ENCODE measurements at places on chromosomes 2 and 18.

DNA sequence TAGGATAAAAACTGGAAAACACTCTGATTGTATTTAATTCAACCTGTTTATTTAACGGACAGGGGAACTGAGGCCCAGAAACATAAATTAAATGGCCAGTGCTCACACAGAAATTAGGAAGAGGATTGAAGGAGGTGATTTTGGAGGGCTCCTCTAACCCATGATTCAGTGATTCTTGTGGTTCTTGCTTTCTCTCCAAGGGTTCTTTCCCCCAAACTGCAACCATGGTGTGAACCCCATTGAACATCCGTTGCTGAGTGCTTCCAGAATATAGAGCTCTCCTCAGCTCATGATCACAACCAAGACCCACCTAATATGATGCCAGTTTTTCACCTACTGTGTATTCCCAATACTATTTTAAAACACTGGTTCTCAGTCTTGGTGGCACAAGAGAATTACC lies 41.4 kb downstream of the BMP10 start:
- DNase-seq, result no peak

- DNase-seq, result no peak
These were observed 13.0 kb upstream of the RALB start for GRCh38 chr2:120239488-120240287.

- no peak for DNase-seq
These were observed 11.2 kb upstream of the SERPINB7 start for GRCh38 chr18:63763831-63764600.

DNA sequence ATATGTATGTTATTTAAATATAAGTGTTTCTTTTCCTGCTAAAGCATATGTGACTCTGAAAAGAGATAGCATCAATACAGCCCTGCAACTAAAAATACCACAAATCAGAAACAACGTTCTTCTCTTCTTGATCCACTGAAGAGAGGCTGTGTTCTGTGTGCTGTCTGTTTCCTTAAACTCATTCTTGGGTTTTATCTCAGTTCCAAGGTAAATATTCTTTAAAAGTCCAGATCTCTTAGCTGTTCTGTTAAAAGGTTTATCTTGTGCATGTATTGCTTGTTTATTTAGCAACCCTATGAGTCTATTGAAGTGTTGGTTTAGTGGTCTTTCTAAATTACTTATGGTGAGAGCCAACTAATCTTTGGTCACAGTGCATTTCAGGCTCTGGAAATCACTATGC lies 173.3 kb upstream of the NT5C1B start:
- no peak for DNase-seq

- DNase-seq, result no peak
These were observed 7.4 kb upstream of the NPAS2 start for GRCh38 chr2:100812573-100812972.

- no peak for DNase-seq
These were observed 6.4 kb upstream of the TRIB2 start for GRCh38 chr2:12710301-12710700.

DNA sequence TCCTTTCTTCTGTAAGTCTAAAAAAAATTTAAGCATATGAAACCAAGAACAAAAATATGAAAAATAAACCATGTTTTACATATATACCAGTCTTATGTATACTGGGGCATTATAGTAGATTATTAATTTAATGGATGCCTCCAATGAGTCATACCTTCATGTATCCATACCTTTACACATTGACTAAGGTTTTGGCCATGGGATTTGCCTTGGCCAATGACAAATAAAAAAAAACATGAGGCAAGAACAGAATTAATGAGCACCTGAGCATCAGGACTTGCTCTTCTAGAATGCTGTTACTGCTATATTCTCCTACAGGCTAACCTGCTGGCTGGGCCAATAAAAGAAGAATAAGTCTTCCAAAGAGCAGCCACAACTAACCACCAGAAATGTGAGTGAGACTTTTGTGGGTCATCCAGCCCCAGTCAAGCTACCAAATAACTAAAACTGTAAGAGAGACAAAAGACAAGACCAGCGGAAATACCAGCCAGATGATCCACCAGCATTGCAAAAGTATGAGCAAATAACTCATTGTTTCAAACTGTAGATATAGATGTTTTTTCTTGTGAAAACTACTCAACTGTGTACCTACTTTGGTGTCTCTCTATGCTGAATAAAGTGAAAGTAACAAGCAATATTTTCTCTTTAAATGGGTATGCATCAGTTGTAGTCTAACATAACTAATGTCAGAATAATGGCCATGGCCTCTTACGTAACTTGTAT lies 749.6 kb upstream of the VRK2 start:
- DNase-seq, result no peak

- no peak for DNase-seq
These were observed 12.3 kb downstream of the CALCRL start for GRCh38 chr2:187435756-187436155.

DNA sequence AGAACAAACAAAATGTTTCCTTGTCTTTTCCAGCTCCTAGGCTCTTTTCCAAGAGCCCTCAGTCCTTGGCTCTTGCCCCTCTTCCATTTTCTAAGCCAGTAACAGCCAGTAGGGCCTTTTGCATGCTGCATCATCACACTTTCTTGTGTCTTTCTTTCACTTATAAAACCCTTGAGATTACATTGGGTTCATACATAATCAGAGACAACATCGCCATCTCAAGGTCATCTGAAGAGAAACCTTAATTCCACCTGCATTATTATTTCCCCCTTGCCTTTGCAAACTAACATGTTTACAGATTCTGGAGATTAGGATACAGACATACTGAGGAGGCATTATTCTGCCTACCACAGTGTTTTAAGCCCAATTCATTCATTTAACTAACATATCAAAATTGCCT lies 697.3 kb downstream of the TRIB2 start:
- DNase-seq, result no peak

DNA sequence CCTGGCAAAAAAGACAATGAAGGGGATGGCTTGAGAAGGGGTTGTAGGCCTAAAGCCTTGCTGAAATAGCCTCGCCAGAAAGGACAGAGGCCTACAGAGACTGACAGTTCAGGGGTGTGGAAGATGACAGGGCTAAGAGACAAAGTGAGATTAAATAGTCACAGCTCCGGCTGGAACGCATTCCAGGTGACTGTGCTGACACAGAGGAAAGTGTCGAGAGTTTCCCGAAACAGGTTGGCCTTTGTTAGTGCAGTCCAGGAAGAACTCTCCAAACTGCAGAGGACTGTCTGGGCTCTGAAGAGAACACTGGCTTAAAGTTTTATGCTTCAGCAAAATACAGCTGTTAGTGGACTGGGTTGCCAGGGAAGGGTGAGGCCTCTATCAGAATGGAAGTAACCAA lies 52.8 kb downstream of the METTL4 start:
- peak; percentile 17 for DNase-seq

DNA sequence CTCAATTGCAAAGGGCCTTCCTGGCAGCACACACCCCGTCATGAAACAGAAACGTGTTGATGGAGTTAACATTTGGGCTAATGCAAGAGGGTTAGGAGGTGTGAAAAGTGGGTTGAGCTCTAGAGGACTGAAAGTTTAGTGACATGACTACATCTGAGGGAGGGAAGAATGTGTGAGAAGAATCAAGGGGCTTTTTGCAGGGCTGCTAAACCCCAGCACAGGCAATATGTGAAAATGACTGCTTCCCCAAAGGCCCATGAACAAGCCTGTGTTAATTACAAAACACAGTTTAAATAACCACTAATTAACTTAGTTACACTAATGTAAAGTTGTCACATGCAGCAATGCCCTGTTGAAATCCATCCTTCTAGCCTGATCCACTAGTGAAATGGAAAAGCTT lies 63.4 kb upstream of the PEX13 start:
- DNase-seq, result no peak

DNA sequence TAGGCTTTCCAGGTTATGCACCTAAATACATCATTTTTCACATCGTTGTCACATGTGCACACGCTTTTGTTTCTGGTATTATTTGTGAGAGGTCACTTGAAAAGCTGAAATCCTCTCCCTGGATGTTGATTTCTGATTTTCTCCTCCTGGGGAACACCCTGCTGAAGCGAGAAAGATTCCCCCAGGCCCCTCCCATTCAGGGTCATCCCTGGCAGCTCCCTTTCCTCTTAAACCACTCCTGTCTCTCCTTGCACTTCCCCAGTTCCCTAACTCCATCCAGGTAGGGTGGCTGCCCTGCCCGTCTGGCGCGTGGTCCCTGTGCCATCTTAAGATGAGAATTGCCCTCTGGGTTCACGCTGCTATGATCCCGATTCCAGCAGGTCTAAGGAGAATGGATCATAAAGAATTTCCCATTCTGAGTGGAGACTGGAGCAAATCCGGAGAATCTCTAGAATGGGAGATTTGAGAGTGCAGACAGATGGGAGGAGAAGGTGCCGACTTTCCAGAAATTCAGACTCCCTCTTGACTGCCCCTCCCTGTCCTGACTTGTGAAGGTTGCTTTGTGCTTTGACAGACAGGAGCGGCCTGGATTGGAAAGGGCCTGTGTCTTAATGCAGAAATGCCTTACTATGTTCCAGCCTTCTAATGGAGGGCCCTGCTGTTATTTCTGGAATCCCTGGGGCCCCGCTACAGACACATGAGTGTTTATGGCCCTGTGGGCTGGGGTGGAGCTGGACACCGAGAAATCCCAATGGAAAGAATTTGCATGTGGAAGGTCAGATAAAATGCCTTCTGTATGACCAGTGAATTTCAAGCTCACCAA lies 1.3 kb upstream of the YWHAQ start:
- no peak for DNase-seq

GRCh38 chr18:34342960-34343359 lies 118.2 kb upstream of the NOL4 start:
- no peak for DNase-seq

GRCh38 chr18:45276878-45277277 lies 338.4 kb upstream of the SLC14A2 start:
- DNase-seq, result no peak

DNA sequence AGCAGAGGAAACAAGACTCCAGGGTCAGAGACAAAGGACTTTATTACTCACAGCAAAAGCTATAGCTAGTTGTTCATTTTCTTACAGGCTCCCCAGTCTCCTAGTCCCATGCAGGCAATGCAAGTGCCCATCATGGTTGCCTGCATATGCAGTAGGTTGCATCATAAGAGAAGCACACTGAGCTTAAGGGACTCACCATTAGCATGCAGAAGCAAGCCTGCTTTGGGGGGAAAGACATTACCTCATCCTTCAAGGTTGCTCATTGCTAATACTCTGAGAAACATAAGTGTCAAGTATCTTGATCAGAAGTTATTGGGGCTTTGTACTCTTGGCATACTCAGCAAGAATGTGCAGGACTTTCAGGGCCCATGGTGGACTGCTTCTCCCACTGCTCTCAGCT lies 114.6 kb upstream of the CCDC68 start:
- no peak for DNase-seq

GRCh38 chr2:146437712-146438111 lies 1407.1 kb upstream of the ACVR2A start:
- DNase-seq, result no peak

GRCh38 chr2:126950504-126950903 lies 51.8 kb downstream of the TEX51 start:
- DNase-seq, result no peak

GRCh38 chr2:80311304-80311703 lies 6.8 kb upstream of the LRRTM1 start:
- no peak for DNase-seq

- DNase-seq, result no peak
These were observed 18.8 kb downstream of the TMEM18 start for GRCh38 chr2:658426-658825.

DNA sequence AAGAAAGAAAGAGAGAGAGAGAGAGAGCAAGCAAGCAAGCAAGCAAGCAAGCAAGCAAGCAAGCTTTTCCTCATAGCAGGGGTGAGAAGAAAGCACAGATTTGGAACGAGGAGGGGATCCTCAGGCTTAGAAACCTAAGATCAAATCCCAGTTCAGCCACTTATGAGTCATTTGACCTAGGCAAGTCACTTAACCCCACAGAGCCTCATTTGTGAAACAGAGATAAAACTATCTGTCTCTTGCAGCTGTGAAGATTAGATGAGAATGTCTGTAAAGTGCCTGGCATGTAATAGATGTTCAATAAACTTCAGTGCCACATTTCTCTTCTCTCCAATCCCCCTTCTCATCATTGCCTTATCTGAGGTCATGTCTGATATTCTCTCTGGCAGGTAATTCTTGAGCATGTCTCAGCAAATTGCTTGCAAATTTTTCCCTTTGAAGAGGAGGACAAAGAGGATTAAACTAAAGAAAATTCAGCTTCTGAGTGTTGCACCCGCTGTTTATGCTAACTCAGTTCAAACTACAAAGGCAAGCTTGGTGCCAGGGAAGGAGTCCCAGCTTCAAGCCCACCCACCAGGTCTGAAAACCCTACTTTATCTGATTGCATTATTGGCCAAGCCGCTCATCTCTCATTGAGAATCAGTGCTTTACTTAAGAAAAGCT lies 20.3 kb downstream of the ALK start:
- peak; percentile 28 for DNase-seq

DNA sequence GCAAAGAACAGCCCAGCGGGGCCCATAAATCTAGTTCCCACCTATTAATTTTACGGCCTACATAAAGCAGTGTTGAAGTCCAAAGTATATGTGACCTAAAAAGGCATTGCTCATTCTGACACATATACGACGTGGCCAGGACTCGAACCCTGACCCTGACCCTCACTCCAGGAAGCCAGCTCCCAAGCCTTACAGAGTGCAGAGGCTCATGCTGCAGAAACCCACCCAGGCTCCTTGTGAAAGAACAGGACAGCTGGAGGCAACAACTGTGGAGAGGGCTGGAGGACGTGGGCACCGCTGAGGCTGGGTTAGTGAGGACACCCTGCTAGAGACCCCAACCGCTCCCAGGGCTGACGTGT lies 221.6 kb downstream of the CYP26B1 start:
- no peak for DNase-seq

GRCh38 chr2:232309592-232309991 lies 69.0 kb upstream of the ALPP start:
- DNase-seq, result no peak

- no peak for DNase-seq
These were observed 48.0 kb downstream of the KCNIP3 start for GRCh38 chr2:95345081-95345562.

GRCh38 chr2:144660518-144661316 lies 140.8 kb upstream of the ZEB2 start:
- DNase-seq, result peak; percentile 27

Data from hematopoietic multipotent progenitor cell treated with erythropoietin and hydrocortisone succinate and interleukin-3 and kit ligand, for 8 days (in vitro differentiated cells).